NCI-H1930 (cell line): ENCODE measurements at places on chromosomes 7 and 10.

- no peak for DNase-seq
These were observed 2.6 kb downstream of the SCART1 start for GRCh38 chr10:133456041-133456951.

DNA sequence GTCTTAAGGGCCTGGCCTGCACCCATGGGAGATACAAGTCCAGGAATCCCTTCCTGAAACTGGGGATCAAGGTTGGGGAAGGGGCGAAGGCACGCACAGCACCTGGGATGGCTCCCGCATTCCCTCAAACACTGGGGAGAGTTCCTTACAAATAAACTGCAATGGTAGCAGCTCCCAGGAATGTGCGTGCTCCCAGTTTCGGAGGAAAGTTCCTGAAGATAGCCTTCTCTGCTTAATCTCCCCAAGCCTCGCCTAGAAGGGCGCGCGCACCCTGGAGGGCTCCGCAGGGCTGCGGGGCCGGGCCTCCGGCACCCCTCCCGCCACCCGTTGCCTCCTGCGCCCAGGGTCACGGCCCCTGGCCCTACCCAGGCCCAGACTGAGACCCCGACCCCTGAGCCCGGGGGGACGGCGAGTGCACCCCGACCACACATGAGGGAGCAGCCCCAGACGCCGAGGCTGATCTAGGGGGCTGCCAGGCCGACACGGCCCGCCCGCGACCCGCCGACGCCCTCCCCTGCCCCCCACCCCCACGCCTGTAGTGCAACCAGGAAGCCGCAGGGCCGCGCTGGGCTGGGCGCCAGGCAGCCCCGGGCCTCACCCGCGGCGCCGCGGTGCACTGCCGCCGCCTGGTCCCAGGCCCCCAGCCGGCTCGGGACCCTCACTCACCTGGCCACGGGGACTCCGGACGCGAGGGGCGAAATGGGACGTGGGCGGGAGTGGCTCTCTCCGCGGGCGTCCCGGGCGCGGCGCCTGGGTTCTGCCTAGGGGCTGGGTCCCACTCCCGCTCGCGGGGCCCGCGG, 460 bp downstream of the ANXA11 start:
- DNase-seq: no peak

DNA sequence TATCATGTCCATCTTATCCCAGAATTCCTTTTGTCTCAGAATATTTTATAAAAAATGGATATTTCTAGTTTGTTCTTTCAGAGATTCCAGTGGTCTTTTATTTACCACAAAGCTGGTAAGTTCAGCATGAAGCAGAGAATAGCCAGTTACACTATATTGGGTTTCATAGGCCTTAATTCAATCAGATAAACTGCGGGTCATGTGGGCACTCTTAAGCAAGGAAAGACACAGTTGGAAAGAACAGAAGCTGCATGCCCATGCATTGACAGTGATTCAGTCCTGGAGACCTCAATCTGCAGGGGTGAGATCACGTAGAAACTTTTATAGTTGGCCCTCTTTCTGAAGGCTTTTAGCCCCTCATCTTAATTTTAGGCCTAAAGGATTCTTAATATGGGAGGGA, 281.3 kb upstream of the IGFBP3 start:
- no peak for DNase-seq

DNA sequence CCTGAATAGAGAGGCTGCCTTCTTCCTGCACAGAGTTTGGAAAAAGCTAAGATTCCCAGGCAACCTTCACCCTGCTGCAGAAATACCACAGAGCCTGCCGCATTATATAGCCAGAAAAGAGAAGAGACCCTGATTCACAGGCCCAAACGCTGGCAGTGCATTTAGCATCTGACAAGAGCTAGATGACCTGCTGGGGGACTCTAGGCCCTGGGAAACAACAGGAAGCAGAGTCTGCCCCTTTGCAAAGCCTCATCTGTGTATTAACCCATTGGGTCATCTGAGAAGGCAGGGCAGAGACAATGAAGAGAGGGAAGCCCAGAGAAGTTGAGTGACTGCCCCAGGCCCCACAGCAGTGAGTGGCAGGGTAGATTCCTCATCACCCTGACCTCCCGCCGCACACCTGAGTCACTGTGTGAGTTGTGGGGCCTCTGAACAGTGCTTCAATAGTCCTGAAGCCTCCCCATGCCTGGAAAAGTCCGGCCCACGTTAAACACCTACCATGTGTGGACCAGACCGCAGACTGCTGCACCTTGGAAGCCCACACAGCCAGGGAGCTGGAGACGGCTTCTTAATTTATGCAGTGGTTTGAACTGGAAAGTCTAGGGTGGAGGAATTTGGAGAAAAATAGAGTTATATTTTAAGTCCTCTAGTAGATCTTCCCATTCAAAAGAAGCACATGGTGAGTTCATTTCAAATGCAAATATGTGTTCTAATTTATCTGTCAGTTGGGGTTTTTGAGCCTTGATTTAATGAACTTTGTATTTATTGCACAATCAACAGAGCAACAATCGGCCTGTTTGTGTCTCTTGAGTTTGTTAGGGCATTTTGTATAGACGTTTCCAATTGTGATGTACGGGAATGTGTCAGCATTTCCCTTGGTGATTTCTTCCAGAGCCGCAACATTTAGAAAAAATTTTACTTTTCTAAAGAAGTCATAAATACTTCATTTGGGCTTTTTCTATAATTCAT, 80.4 kb upstream of the GPR26 start:
- no peak for DNase-seq

GRCh38 chr7:101138213-101138870, 11.4 kb downstream of the SERPINE1 start:
- DNase-seq: peak; percentile 37

- no peak for DNase-seq
These were observed 81.0 kb upstream of the GNA12 start for GRCh38 chr7:2924866-2925840.

GRCh38 chr10:62056698-62057097, 155.2 kb downstream of the ARID5B start:
- DNase-seq: no peak

GRCh38 chr10:1324903-1325302, 268.7 kb downstream of the WDR37 start:
- DNase-seq: no peak

- peak; percentile 48 for DNase-seq
These were observed at the start of gene CDK6 for GRCh38 chr7:92836489-92836999. Gene CDK6, minus strand, starts transcription at chr7:92836573. Its CDS starts 3,250 bp downstream, at chr7:92833323.

GRCh38 chr7:1812509-1813393, 142.7 kb downstream of the ELFN1 start:
- no peak for DNase-seq

DNA sequence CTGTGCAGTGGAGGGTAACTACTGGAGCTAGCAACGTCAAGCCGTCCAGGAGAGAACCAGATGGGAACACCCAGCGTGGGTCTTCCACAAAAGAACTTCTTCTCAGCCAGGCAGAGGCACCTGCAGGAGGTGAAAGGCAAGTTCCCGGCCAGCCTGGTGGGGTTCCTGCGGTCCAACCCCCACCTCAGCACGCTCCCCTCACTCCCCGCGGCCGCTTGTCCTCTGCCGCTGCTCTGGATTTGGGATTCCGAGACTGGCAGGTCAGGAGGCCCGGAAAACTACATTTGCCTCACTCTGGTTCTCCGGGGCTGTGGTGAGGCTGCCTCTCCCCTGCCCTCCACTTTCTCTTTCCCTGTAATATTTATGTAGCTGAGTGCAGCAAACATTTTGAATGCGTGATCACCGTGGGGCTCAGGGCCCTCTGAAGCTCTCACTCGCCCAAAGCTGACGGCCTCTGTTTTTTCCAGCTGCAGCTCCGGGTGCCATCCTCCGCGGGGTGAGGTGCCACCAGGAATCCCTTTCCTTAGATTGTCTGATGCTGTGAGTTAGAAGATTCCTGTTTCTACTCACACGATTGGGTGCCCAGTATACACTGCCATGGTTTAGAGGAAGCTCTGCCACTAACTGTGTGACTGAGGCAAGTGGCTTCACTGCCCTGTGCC, 366.9 kb downstream of the DNAJB6 start:
- no peak for DNase-seq

DNA sequence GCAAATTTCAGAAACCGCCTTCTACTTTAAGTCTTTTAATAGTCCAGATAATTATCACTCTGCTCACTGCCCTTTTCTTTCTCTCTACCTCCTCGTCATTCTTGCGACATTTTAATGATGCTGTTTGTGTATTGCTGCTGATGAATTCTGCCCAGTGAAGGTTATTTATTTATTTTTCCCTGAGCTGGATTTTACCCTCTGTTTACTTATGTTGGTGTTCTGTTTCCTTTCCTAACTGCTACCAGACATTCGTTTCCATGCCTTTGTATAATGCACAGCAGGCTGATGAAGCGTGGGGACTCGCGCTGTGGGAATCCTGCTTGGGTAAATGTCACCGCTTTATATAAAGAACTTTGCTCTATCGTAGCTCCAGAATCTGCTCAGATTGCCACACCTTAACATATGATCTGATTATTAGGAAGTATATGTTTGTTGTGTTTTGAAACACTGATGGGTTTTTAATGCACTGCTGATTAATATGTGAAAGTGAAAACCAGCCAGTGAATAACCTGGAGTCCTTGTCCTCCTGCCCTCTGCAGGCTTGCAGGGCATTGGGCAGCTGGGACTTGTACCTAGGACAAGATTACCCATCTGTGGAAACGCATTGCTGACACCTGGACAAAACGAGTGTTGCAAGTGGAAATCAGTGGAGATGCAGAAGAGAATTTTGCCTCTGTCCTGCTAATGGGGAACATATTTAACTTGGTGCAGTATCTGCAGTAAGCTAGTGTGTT, 291.5 kb downstream of the SDK1 start:
- peak; percentile 55 for DNase-seq

DNA sequence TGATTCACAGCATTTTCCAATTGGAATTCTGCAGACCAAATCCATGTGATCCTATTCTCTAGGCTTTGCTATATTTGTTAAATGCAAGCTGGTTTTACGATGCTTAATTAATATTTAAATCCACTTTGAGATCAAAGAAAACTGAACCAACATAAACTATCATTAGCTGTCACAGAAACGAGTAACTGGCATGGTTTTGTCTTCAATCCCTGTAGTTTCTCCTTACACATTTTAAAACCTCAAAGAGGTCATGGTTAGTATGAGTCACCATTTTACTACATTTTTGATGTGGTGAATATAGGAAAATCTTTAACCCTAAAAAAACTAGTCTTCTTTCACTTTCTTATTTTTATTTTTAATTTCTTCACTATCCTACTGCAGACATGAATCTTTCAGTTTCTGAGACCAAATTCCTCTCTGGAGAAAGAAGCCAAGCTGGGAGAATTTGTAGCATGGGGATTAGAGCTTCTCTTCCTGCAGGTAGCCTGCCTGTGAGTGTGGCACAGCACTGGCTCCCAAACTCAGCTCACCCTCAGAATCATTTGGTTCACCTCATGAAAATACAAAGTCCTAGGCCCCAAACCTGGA, 8.7 kb upstream of the LIPM start:
- no peak for DNase-seq

GRCh38 chr10:97851341-97852001, 1.8 kb downstream of the GOLGA7B start:
- no peak for DNase-seq

DNA sequence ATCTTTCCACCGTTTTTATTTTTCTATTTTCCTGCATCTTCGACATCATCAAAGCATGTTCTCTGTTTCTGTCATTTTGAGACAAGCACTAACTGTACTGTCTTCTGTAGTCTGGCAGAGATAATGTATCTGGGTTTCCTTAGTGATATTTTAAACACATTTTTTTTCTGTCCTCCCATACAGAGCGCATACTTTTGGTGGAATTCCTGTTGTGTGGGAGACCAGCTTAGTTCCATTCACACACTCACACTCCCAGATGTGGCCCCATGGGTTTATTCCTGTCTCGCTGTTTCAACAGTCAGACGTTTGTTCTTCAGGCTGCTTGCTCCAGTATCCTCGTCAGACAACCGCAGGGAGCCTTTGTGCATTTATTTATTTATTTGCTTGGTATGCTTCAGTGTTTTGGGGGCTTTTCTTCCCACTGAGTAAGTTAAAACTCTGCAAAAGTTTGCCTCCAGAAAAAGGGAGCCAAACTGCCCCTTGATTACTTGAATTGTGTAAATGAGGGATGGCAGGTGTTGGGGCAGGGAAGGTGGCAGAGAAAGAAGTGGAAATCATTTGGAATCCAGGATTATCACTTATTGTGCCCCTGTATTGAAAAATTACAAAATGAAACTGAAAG, 456.8 kb upstream of the KLF6 start:
- no peak for DNase-seq

DNA sequence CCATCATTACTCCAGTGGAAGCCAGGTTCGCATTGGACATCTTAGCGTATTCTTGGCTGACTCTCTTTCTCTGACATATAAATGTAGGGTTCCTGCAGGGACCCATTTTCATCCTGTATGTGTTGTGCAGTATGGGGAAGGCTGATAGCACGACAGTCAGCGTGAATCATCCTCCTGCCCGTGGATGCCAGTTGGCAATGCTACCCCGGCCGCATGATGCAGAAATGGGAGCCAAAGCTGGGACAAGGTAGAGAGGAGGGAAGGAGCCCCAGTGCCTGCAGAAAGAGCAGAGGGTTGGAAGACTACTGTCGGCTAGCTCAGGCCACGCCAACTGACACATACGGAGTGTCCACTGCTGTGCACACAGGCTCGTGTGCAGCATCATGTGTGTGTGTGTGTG, 251.6 kb downstream of the SKAP2 start:
- DNase-seq: no peak

GRCh38 chr7:7653593-7654187, 13.1 kb downstream of the UMAD1 start:
- no peak for DNase-seq

- DNase-seq: no peak
These were observed 476.4 kb downstream of the HTR7 start for GRCh38 chr10:90381468-90381867.

- no peak for DNase-seq
These were observed 92.9 kb upstream of the GNA12 start for GRCh38 chr7:2936891-2937580.

DNA sequence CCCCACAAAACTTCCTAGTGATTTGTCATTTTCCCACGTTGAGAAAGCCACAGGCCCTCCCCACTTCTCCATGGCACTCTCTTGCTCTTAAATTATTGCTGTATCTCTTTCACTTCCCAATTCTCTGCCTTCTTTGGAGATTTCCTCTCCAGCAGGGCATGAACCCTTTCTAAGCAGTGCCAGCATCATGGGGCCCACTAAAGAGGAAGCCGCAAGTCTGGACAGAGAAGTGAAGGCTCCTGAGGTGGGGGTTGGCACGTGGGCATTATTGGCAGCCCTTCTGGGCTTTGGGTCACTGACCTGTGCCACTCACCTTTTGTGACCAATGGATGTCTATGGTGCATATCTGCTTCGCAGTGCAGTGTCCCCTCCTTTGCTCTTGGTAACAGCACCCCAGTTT, 97.7 kb upstream of the TCF7L2 start:
- no peak for DNase-seq

- no peak for DNase-seq
These were observed 212.5 kb upstream of the CELF2 start for GRCh38 chr10:10804998-10805740.

GRCh38 chr10:78407966-78408365, 374.3 kb downstream of the RPS24 start:
- DNase-seq: no peak
